Choroid plexus epithelial cell (primary cell): ENCODE measurements at places on chromosomes 3 and 15.

DNA sequence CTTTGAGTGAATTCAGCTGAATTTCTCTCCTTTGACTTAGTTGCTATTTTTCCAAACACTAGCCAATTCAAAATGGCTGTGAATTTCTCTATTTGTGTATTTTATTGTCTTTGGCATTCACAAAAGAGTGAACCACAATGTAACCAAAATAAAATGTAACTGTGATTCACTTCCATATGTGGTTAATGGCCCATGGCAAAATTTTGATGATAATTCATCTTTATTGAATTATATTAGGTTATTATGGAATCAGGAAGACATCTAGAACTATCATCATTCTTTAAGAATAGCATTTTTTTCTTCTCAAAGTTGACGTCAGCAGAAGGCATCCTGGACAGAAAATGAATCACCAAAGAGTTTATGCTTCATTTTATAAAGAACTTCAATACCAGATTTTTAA, 705.3 kb upstream of the NAALADL2 start:
- no peak for DNase-seq

- DNase-seq = peak; percentile 47
These were observed 60.5 kb upstream of the ACKR4 start for GRCh38 chr3:132536442-132537153.

DNA sequence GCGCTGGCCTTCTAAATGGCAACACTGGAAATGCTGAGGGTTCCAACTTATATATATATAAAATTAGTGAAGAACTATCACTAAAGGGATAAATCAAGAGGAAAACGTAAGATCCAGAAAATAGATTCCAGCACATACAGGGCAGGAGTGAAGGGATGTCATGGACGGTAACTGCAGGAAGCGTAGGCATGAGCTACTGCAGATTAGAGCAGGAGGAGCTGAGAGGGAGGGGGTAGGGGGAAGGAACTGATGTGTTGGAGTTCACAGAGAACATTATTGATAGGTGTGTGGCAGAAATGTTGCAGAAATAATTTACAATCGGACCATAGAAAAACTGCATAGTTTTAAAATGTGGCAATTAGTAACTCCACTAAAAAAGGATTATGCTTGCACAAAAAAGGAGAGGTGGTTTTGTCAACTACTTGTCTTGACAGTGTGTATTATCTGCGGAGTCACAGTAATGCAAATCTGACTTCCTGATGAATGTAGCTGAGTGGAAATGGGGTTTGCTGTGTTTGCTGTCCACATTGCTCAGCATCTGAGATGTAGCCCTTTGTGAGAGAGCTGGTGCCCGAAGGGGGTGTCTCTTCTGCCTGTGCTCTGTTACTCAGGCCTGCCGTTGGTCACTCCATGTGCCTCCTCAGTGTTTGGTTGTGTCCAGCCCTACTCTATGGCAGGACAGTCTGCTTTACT, 61.2 kb downstream of the PAK2 start:
- no peak for DNase-seq

- peak; percentile 54 for DNase-seq
These were observed 660.9 kb upstream of the NAALADL2 start for GRCh38 chr3:174198199-174198598.

DNA sequence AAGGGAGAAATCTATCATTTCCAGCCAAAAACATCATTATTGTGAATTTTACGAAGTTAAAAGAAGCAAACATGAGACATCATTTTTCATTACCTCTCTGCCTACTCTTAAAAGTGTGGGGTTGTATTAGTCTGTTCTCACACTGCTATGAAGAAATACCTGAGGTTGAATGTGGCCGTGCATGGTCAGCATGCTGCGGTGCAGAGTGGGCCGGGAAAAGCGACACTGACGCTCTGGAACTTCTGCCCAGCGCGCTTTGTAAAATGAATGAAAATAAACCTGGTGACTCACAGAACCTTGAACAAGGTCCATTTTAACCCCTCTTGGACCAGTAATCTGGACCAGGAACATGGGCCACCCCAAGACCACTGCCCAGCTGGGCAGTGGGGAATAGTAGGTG, 31.0 kb upstream of the DNAJC13 start:
- DNase-seq = no peak

DNA sequence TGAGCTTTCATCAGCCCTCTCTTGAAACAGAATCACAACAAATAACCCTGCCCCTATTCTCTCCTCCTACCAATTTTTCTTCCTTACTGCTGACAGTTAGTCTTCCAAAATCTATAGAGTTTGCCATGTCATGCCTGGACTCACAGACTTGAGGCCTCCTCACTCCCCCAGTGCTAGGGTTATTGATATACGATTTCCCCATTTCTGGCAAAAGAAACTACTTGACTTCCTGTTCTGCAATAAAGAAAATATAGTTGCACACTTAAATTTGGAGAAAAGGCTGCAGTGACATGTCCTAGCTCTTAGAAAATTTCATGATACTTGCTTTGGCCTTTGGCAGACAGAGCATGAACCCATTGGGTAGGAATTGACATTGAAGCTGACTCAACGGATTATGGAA, 75.9 kb downstream of the CYP19A1 start:
- DNase-seq = no peak

- no peak for DNase-seq
These were observed 8.3 kb upstream of the CLEC3B start for GRCh38 chr3:45017821-45018220.

- peak; percentile 38 for DNase-seq
These were observed 22.0 kb downstream of the ACAD11 start for GRCh38 chr3:132637590-132637989.

- no peak for DNase-seq
These were observed 19.2 kb downstream of the KLF13 start for GRCh38 chr15:31345606-31346366.

DNA sequence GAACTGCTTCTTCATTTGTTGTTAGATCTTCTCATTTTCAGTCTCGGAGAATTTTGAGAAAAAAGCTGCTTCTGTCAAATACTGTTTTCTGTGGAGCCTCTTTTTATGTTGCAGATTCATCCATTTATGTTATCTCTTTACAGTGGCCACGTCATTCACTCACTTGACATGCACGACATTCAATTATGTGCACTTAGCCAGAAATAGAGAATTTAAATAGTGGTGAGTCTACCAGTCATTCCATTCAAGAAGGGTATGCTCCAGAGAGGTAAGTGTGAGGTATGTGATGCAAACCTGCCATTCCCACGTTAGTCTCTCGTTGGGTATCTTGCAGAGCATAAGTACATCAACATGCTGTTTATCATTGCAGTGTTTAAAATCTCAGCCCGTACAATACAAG, 9.8 kb downstream of the ARPP19 start:
- DNase-seq = no peak

- peak; percentile 85 for DNase-seq
These were observed 17.2 kb upstream of the ADIPOQ start for GRCh38 chr3:186825294-186825821.

DNA sequence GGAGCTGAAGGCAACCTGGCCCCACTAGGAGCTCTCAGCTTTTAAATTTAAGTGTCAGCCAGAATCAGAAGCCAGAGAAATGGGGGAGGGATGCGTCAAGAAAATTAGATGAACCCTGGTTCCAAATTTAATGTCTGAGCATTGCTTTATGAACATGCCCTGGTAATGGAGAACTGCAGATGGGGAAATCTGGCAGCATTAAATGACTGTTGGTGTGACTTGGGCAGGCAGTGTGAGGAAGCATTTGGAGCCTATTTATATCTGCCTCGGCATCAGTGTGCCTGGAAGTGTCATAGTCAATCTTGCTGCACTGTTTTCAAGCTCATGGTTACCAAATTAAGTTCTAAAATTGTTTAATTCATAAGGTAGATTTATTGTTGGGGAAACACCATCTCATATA, 29.0 kb downstream of the NME9 start:
- no peak for DNase-seq

GRCh38 chr3:17580901-17581300, 161.5 kb downstream of the TBC1D5 start:
- no peak for DNase-seq

DNA sequence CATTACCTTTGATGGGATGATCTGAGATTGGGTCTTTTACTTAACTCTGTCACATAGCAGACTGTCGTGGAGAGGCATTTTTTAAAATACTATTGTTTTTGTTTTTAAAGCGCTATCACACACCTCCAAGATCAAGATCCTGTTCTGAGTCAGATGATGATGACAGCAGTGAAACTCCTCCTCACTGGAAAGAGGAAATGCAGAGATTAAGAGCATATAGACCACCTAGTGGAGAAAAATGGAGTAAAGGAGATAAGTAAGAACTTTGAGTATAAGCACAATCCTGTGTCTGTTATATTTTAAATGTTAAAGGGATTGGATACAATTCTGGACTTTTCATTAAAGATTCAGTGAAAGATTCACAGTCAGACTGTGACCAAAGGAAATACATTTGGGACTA, 18.4 kb upstream of the ZBTB47 start:
- peak; percentile 79 for DNase-seq

- peak; percentile 97 for DNase-seq
These were observed 120.1 kb upstream of the UBE2E1 start for GRCh38 chr3:23685541-23686258.

DNA sequence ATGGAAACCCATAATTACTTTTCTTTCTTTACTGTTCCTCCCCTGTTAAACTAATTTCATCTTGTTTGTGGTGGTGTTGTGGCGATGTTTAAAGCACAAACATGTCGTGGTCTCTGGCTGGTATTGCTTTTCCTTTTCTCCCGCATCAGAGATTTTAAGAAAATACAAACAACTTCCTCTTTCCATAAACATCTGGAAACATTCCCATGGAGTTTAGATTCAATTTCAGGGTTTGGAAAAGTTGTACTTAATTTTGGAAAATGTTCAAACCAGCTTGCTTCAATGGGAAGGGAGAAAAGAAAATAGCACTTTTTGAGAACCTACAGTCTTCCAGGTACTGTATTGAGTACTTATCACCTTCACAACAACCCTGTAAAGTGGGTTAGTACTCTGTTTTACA, 30.4 kb downstream of the STARD9 start:
- no peak for DNase-seq

DNA sequence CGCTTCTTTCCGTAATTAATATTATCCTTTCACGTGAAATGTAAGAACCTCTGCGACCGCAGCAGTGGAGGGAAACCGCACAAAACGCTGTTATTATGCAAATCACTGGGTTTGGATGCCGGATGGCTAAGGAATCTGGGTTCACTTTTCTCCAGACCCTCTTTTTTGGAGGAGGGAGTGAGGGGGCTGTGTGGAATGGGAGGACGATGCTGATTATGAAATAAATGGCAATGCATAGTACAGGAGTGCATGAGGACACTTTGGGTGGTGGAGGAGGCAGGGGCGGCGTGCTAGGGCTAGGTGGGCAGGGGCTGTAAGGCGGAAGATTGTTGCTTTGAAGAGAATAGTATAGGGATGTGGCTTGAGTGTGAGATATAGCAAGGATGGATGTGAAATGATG, 1.8 kb downstream of the CADM2 start:
- no peak for DNase-seq

- peak; percentile 95 for DNase-seq
These were observed 46.1 kb downstream of the BTD start for GRCh38 chr3:15647611-15648167.

GRCh38 chr3:32423956-32424557, 32.4 kb downstream of the CMTM7 start:
- DNase-seq = no peak

DNA sequence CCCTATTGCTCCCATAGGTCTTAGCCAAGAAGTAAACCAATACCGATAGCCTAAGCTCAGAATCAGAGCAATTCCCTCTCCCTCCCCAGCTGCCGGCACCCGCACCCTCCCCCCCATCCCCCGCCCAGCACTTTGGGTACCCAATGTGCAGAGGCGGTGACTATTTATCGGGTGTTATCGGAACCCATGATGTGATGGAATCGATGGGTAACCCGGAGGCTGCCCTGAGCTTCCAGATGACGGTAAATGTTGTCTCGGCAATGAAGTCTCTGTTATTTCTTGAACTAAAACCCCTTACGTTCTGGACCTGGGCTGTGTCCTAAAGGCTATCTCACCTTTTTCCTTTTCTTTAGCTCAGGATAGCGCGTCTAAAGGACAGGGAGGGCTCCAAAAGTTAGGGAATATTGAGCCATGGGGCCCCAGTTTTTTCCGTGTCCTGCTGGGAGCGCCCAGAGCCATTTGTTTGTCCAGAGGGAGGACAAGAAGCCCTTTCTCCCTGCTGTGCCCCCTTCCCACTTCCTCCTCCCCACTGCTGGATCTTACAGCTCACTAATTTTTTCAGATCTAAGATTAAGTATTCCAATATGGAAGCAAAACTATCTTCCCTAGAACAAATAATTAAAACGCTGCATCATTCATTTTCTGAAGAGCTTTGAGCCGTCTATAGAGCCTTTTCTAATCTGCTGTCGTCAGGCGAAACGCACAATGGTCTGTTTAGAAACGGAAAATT, 1.5 kb downstream of the SLITRK3 start:
- no peak for DNase-seq

- no peak for DNase-seq
These were observed 83.8 kb downstream of the DCUN1D1 start for GRCh38 chr3:182896553-182896952.

GRCh38 chr3:174583396-174583795, 275.7 kb upstream of the NAALADL2 start:
- DNase-seq = no peak

DNA sequence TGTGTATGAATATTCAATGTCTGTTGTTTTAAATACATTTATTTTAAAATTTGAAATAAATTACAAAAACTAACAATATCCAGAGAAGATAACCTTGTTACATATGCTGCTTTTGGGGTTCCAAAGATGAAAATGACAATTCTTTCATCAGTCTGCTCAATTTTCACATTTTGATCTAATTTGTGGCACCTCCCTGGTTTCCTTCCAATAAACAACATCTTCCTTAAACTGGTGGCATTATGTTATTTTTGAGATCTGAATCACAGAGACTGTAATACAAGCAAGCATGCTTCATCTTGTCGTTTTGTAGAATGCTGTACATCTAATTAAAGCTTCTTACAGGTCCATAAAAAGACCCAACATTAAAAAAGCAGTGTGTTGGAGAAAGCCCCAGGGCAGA, 2.2 kb upstream of the SNRK start:
- DNase-seq = no peak
